ENCODE measurements at places on chromosomes 1 and 21.
A peak's percentile ranks its signal among the peaks of the same experiment; 100 is the strongest.

DNA sequence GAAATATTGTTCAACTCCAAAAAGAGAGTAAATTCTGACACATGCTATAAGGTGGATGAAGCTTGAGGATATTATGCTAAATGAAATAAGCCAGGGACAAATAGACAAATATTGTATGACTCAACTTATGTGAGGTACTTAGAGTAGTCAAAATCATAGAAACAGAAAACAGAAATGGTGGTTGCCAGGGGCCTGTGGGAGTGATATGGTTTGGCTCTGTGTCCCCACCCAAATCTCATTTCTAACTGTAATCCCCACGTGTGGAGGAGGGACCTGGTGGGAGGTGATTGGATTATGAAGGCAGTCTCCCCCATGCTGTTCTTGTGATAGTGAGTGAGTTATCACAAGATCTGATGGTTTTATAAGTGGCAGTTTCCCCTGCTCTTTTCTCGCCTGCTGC is 24.7 kb upstream of the DISP1 start:
- no peaks in the 10 kb centered on the region for H3K36me3 ChIP-seq
- H3K4me1 ChIP-seq: no peaks in the 10 kb centered on the region
- no peak overlapping the region for H3K4me3 ChIP-seq
- no peak overlapping the region for H3K27ac ChIP-seq

DNA sequence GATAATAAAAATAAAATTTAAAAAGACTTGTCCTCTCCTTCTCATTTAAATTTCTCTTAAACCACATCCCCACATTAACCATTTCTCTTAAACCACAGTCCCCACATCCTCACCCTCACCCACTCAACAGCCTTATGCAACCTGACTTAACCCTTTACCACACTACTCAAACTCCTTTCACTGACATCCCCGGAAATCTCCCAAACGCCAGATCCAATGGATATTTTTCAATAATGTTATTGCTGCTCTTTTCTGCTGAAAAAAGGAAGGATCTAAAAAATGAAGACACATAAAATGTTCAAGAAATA is 54.2 kb upstream of the EEIG2 start:
- no peak for DNase-seq
- peaks cover 3% of the 10 kb centered on the region for H3K27me3 ChIP-seq
- no peak overlapping the region for H3K27ac ChIP-seq
- H3K36me3 ChIP-seq: no peaks in the 10 kb centered on the region

- no peaks in the 10 kb centered on the region for H3K27me3 ChIP-seq
- no peak overlapping the region for H3K4me3 ChIP-seq
- H3K4me1 ChIP-seq: no peaks in the 10 kb centered on the region
- DNase-seq: no peak
- H3K27ac ChIP-seq: no peak overlapping the region
- no peaks in the 10 kb centered on the region for H3K36me3 ChIP-seq
These were observed 49.3 kb downstream of the CDC42BPA start for GRCh38 chr1:227268943-227269342.

DNA sequence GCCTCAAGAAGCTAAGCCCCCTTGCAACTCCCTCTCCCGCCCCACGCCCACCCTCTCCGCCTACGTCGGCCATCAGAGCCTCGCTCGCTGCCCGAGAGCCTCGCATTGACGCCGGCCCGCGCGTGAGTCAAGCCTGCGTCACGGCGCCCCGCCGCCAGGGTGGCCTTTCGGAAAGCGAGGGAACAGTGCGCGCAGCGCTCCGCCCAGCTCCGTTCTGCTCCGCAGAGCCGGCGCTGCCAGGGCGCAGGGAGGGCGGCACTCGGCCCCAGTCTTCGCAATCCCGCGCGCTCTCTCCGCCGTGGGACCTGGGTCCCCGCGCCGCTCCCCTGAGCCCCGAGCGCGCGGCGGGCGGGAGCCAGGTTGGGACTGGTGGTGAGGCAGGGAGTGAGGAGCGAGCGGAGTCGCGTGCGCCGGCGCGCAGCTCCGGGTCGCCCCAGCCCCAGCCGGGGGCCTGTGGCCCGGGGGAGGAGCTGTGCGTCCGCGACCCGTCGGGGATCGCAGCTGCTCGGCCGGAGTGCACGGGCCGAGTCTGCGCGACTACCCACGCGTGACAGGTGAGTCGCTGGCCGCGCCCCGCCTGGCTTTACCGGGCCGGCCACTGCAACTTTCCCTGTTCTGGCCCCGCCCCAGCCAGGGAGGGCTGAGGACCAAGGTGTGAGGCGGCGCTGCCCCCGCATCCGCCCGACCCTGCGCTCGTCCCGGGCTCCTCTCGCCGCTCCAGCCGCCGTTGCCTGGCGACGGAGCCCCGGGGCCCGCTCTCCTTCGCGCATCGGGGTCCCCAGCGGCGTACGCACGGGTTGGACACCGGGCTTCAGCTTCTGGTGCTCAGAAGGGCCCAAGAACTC is at the start of gene SLC6A17:
SLC6A17 (plus strand) TSS at position 165 of the 845 bp plus-strand sequence. CDS start 16,436 bp downstream, outside the sequence.
- DNase-seq: no peak
- no peaks in the 10 kb centered on the region for H3K36me3 ChIP-seq
- H3K27me3 ChIP-seq: peaks cover 29% of the 10 kb centered on the region
- no peak within 1 kb of the TSS for H3K4me3 ChIP-seq
- H3K4me1 ChIP-seq: no peaks in the 10 kb centered on the region
- no peak within 1 kb of the TSS for H3K27ac ChIP-seq

- no peaks in the 10 kb centered on the region for H3K27me3 ChIP-seq
- no peak for DNase-seq
- H3K4me3 ChIP-seq: peak overlapping the region; percentile 68
- H3K4me1 ChIP-seq: peaks cover 25% of the 10 kb centered on the region
- H3K36me3 ChIP-seq: peaks cover 58% of the 10 kb centered on the region
These were observed 2.4 kb downstream of the MCL1 start for GRCh38 chr1:150576794-150577556.

GRCh38 chr1:87403061-87403820 is 74.6 kb downstream of the LMO4 start:
- H3K4me3 ChIP-seq: no peak overlapping the region
- H3K27ac ChIP-seq: no peak overlapping the region
- no peaks in the 10 kb centered on the region for H3K27me3 ChIP-seq
- no peaks in the 10 kb centered on the region for H3K36me3 ChIP-seq
- no peak for DNase-seq

DNA sequence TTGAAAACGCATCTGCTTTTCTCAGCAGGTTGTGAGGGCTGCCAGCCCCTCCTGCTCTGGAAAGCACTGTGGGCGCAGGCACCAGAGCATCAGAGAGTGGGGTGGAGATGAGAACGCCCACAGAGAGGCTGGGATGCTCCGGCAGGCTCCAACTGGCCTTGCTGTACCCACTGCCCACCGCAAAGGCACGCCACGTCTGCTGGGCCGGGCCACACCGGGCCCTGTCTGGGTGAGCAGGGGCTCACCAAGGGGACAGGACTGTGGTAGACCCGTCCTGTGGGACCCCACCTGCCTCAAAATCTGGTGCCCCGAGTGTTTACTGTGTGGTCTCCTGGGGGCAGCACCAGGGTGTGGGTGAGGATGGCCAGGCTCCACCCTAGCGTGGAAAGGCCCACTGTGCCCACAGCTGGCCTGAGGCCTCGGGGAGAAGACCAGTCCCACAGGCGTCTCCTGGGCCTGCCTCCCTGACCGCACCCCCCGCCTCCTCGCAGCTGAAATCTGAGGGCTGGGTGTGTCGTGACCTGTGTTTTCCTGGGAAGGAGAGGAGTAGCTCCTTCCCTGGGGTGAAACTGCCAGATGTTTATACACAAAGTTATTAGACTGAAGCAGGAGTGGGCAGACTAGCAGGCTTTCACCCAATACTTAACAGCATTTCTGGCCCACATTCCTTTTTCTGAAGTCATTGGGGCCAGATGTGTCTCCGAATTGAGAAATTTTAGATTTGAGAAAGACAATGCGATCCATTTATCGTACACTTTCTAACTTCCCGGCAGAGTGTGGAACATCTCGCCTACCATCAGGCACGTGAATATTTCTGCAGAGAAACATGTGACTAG is 53.8 kb downstream of the STUM start:
- H3K27ac ChIP-seq: no peak overlapping the region
- H3K27me3 ChIP-seq: no peaks in the 10 kb centered on the region
- no peak overlapping the region for H3K4me3 ChIP-seq

- H3K27me3 ChIP-seq: no peaks in the 10 kb centered on the region
- H3K36me3 ChIP-seq: no peaks in the 10 kb centered on the region
- H3K4me3 ChIP-seq: no peak overlapping the region
- no peak overlapping the region for H3K27ac ChIP-seq
- no peaks in the 10 kb centered on the region for H3K4me1 ChIP-seq
These were observed 5.0 kb upstream of the RNF2 start for GRCh38 chr1:185040408-185040735.

GRCh38 chr21:43572446-43572845 is 86.8 kb downstream of the HSF2BP start:
- H3K4me3 ChIP-seq: no peak overlapping the region
- H3K27ac ChIP-seq: no peak overlapping the region
- no peaks in the 10 kb centered on the region for H3K27me3 ChIP-seq
- no peaks in the 10 kb centered on the region for H3K36me3 ChIP-seq

DNA sequence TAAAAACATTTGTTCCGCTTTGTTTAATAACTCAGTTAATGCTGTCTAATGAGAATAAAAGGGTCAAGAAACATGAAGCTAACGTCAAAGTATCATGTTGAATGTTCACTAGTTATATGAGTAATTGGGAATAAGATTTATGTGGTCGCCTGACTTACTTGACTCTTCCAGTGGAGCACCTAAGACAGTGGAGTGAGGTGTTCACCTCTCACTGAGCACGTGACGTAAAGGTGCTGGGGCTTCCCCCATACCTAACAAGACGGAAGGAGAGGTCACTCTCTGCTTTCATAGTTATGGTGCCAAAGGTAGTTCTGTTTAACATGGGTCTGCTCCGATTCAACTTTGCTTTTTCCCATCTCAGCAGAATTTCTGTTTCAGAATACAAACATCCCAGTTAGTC is 686 bp downstream of the KMO start:
- H3K36me3 ChIP-seq: no peaks in the 10 kb centered on the region
- H3K4me3 ChIP-seq: no peak overlapping the region
- no peaks in the 10 kb centered on the region for H3K27me3 ChIP-seq
- no peak overlapping the region for H3K27ac ChIP-seq

GRCh38 chr1:239987103-239987745 is 104.5 kb upstream of the FMN2 start:
- no peaks in the 10 kb centered on the region for H3K4me1 ChIP-seq
- no peaks in the 10 kb centered on the region for H3K36me3 ChIP-seq
- H3K27me3 ChIP-seq: peaks cover 6% of the 10 kb centered on the region
- no peak overlapping the region for H3K27ac ChIP-seq

- peaks cover 49% of the 10 kb centered on the region for H3K4me1 ChIP-seq
- peak overlapping the region; percentile 86 for H3K4me3 ChIP-seq
- peaks cover 4% of the 10 kb centered on the region for H3K36me3 ChIP-seq
- peak; percentile 60 for DNase-seq
- no peaks in the 10 kb centered on the region for H3K27me3 ChIP-seq
These were observed 608 bp downstream of the PEF1 start for GRCh38 chr1:31643976-31644559.

- H3K4me3 ChIP-seq: no peak overlapping the region
- no peaks in the 10 kb centered on the region for H3K4me1 ChIP-seq
- no peaks in the 10 kb centered on the region for H3K36me3 ChIP-seq
- H3K27ac ChIP-seq: no peak overlapping the region
- no peak for DNase-seq
These were observed 213.8 kb downstream of the HHIPL2 start for GRCh38 chr1:222334026-222334680.

- no peaks in the 10 kb centered on the region for H3K27me3 ChIP-seq
- H3K4me3 ChIP-seq: peak overlapping the region; percentile 69
- peak overlapping the region; percentile 57 for H3K27ac ChIP-seq
- no peak for DNase-seq
- no peaks in the 10 kb centered on the region for H3K36me3 ChIP-seq
- peaks cover 33% of the 10 kb centered on the region for H3K4me1 ChIP-seq
These were observed 1.1 kb downstream of the DFFB start for GRCh38 chr1:3858231-3858981.

DNA sequence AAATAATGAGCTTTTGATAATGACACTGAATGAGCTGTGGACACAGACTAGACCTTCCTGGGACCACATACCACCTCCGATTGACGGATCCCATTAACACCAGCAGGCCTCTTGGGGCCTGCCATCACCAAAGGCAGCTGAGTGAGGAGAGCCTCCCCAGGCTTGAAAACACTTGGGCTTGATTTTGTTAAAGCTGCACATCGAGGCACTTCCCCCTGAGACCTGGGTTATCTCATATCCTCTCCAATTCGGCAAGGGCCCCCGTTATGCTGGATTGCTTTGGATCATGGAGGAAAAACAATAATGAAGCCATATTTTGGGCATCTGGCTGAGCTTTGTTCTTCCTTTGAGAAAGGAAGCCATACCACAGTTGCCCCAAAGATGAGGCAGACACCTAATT is 143.0 kb downstream of the AJAP1 start:
- H3K4me1 ChIP-seq: no peaks in the 10 kb centered on the region
- no peaks in the 10 kb centered on the region for H3K36me3 ChIP-seq
- H3K27ac ChIP-seq: no peak overlapping the region
- H3K4me3 ChIP-seq: no peak overlapping the region
- no peak for DNase-seq

- no peaks in the 10 kb centered on the region for H3K4me1 ChIP-seq
- H3K4me3 ChIP-seq: no peak overlapping the region
- H3K27me3 ChIP-seq: no peaks in the 10 kb centered on the region
- H3K36me3 ChIP-seq: no peaks in the 10 kb centered on the region
- H3K27ac ChIP-seq: no peak overlapping the region
These were observed 7.0 kb upstream of the LPAR3 start for GRCh38 chr1:84899969-84900368.

GRCh38 chr1:191620883-191621282 is 537.4 kb upstream of the RGS18 start:
- no peaks in the 10 kb centered on the region for H3K4me1 ChIP-seq
- H3K36me3 ChIP-seq: no peaks in the 10 kb centered on the region
- no peak for DNase-seq
- no peaks in the 10 kb centered on the region for H3K27me3 ChIP-seq
- H3K27ac ChIP-seq: no peak overlapping the region

- peaks cover 20% of the 10 kb centered on the region for H3K4me1 ChIP-seq
- no peak overlapping the region for H3K4me3 ChIP-seq
- peaks cover 11% of the 10 kb centered on the region for H3K36me3 ChIP-seq
These were observed 3.5 kb downstream of the ZNF691 start for GRCh38 chr1:42849944-42850343.

GRCh38 chr1:60376196-60376595 is 302.6 kb upstream of the C1orf87 start:
- H3K4me3 ChIP-seq: no peak overlapping the region
- H3K27ac ChIP-seq: no peak overlapping the region
- H3K4me1 ChIP-seq: no peaks in the 10 kb centered on the region
- H3K27me3 ChIP-seq: no peaks in the 10 kb centered on the region

- H3K27me3 ChIP-seq: no peaks in the 10 kb centered on the region
- peak overlapping the region; percentile 26 for H3K4me3 ChIP-seq
- no peak overlapping the region for H3K27ac ChIP-seq
- H3K4me1 ChIP-seq: peaks cover 10% of the 10 kb centered on the region
- DNase-seq: no peak
These were observed 20.7 kb upstream of the LGALS8 start for GRCh38 chr1:236502972-236503639.

GRCh38 chr1:31327381-31327780 is 30.5 kb downstream of the ZCCHC17 start:
- no peak overlapping the region for H3K4me3 ChIP-seq
- H3K4me1 ChIP-seq: no peaks in the 10 kb centered on the region
- H3K27me3 ChIP-seq: no peaks in the 10 kb centered on the region
- H3K27ac ChIP-seq: no peak overlapping the region
- H3K36me3 ChIP-seq: peaks cover 5% of the 10 kb centered on the region

GRCh38 chr1:211485480-211485857 is 6.5 kb downstream of the RD3 start:
- no peaks in the 10 kb centered on the region for H3K4me1 ChIP-seq
- H3K27me3 ChIP-seq: no peaks in the 10 kb centered on the region
- H3K4me3 ChIP-seq: no peak overlapping the region
- no peak for DNase-seq
- H3K36me3 ChIP-seq: no peaks in the 10 kb centered on the region
- H3K27ac ChIP-seq: no peak overlapping the region

All from CD8-positive, alpha-beta memory T cell (primary cell).